ENCODE measurements at places on chromosomes 1 and 21. TPM values are rescaled to one million over a fixed set of nuclear protein-coding genes. Genes with fewer than 3 reads are reported as not detected.
A peak's percentile ranks its signal among the peaks of the same experiment; 100 is the strongest.

C1orf226 gene
- total RNA-seq: not detected

DNA sequence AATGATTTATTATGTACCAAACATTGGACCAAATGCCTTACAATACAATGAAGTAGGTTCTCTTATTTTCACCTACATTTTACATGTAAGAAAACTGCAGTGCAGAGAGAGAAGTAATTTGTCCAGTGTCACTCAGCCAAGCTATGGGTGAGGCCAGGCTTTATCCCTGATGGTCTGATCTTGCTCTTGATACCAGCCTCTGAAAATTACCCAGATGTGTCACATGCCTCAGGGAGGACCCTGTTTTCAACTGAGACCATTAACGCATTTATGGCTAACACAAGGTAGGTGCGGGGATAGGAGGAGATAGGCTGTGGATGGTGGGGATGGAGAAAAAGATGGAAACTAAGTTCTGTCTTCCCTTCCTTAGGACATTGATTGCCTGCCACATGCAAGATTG lies 56.9 kb downstream of the NGF start:
- H3K27me3 ChIP-seq: peaks cover 7% of the 10 kb centered on the region
- no peak overlapping the region for H3K4me3 ChIP-seq
- no peaks in the 10 kb centered on the region for H3K36me3 ChIP-seq
- H3K4me1 ChIP-seq: no peaks in the 10 kb centered on the region
- no peak overlapping the region for H3K27ac ChIP-seq
- DNase-seq: no peak

DNA sequence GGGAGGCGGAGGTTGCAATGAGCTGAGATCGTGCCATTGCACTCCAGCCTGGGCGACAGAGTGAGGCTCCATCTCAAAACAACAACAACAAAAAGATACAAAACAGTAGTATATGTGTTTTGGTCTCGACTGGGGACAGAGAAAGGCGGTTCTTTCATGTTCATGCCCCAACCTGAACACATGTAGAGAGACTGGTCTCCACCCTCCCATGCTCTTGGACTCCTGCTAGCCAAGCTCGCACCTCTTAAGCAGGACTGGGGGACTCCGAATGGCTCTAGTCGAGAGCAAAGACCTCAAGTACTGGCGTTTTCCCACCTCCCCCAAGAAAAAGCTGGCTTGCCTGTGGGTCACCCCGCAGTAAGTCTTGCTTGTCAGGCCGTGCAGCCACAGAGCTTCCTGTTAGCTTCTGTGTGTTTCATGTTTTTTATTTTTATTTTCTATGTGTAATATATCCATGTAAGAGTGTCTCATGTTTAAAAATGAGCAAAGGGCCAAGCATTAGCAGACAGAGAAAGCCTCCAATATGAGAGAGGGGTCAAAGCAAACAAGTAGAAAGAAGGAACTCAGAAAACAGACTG lies 91.6 kb downstream of the SCCPDH start:
- H3K4me3 ChIP-seq: no peak overlapping the region
- no peak for DNase-seq
- H3K36me3 ChIP-seq: no peaks in the 10 kb centered on the region
- H3K4me1 ChIP-seq: peaks cover 1% of the 10 kb centered on the region
- H3K27ac ChIP-seq: no peak overlapping the region

DNA sequence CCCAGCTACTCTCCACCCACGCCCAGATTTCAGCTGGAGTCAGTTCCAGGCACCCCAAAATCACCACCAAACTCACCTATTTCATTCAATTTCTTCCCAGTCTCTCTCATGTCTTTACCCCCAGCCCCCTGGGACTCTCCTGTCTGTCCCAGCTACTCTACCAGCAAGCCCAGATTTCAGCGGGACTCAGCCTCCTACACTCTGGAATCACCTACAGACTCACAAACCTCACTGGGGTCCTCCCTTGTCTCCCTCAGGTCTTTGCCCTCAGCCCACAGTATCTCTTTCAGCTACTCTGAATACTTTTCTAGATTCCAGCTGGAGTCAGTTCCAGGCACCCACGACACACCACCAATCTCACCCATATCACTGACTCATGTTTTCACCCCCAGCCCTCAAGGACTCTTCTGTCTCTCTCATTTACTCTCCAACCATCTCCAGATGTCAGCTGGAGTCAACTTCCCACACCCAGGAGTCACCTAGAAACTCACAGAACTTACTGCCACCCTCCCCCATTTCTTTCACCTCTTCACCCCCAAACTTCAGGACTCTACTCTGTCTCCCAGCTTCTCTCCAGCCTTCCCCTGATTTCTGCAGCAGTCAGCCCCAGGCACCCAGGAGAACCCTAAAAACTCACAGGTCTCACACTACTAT lies 1529.3 kb upstream of the TPTE start:
- no peak overlapping the region for H3K4me3 ChIP-seq
- no peaks in the 10 kb centered on the region for H3K27me3 ChIP-seq
- H3K27ac ChIP-seq: no peak overlapping the region
- no peaks in the 10 kb centered on the region for H3K36me3 ChIP-seq

GRCh38 chr1:247079141-247079874 lies 697 bp upstream of the ZNF670 start:
- H3K4me3 ChIP-seq: peak overlapping the region; percentile 83
- H3K27ac ChIP-seq: no peak overlapping the region
- no peak for DNase-seq
- peaks cover 21% of the 10 kb centered on the region for H3K4me1 ChIP-seq
- peaks cover 11% of the 10 kb centered on the region for H3K36me3 ChIP-seq

DNA sequence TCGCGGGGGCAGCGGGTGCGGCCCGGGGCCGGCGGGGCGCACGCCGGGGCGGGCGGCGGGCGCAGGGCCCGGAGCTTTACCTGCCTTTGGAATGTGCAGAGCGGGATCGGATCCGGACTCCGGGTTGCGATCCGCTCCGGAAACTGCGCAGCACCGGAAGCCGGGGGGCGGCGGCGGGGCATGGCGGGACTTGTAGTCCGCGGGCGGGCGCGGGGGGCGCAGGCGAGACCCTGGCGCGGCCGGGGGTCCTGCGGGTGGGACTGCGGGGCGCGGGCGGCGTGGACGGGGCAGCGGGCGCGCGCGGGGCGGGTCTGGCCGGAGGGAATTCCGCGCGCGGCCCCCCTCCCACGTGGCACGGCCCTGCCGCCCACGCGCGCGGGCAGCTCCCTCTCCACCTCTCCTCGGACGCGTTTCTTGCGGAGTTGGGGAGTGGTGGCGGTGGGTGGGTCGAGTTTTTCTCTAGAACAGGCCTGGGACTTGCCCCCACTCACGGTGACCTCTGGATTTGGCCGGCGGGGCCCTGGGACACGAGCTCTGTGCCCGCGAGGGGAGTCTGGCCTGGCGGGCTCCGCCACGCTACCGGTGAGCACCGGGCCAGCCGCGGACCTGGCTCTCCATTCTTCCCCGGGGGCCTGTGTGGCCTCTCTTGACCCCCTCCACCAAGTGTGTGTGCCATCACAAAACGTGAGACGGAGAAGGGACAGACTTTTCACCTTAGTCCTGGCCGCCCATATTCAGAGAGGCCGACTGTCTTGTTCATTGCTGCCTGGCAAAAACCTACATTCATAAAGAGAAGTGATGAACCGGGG lies at the start of gene PRDM15:
PRDM15 (minus strand) TSS at position 155 of the 809 bp plus-strand sequence. CDS start 18,981 bp downstream, outside the sequence.
- peak; percentile 83 for DNase-seq
- peak within 1 kb of the TSS; percentile 86 for H3K27ac ChIP-seq
- peaks cover 25% of the 10 kb centered on the region for H3K4me1 ChIP-seq
- H3K4me3 ChIP-seq: peak within 1 kb of the TSS; percentile 86
- no peaks in the 10 kb centered on the region for H3K36me3 ChIP-seq
